ENCODE measurements at places on chromosomes 4 and X.

DNA sequence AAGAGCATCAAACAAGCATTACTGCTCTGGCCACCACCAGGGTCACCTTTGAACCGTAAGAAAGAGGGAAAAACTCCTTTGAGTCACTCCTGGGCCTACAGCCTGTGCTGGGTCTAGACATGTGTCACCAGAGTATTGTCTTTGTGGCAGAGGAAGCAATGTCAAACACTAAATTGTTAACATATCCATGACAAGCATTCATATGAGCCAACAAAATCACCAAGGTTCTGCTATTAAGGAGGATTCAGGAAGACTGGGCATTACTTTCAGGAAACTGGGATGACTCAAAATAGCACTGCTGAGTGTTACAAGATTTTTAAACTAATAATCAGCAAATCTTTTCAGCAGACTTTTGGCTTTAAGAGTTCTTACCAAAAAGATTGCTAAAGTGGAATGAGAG, 28.1 kb downstream of the LGI2 start:
- no peak for DNase-seq

DNA sequence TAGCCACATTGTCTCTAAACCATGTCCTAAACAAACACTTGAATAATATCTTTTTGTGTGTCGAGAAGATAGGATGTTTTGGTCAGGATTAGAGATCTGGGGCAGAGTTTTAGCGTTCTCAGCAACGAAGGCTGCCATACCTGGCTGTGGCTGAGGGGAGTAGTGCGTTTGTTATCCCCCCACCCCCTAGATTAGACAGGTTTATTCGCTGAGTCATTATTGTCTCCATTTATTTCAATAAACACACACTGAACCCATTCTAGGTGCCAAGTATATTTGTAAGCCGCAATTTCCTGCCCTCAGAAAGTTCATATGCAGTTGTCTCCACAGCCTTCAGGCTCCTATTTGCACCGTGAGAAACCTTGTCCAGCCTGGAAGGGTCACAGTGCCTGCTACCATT, 1684.8 kb upstream of the TENM3 start:
- DNase-seq, result no peak

DNA sequence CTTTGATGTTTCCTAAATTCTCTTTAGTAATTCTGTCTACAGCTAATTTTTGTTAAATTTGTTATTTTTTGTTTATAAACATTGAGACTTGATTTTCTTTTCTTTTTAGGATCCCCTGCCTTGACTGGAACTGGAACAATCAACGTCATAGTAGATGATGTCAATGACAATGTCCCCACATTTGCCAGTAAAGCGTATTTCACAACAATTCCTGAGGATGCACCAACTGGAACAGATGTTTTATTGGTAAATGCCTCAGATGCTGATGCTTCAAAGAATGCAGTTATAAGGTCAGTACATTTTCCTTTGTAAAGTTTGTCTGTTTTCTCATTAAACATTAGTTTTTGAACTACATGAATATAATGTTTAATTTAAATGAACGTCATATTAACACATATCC, 119.4 kb downstream of the FAT4 start:
- no peak for DNase-seq

DNA sequence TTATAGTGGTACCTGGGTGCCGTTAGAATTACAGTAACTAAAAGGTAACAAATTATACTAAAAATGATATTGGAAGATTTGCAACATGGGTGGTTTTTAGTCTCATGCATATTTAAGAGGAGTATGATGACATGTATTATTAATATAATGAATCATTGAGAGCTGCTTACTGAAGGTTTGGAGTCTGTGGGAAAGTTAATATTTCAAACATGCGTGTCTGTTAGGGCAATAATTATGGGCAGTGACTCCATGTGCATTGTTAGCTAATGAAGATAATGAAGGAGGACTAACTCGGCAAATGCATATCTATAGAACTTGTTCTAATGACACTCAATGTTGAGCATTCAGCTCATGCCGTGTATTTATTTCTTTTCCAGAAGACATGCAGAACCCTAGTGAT, 47.1 kb downstream of the MTHFD2L start:
- DNase-seq, result no peak

GRCh38 chr4:147056940-147057610, 111.4 kb upstream of the TTC29 start:
- no peak for DNase-seq

- DNase-seq, result no peak
These were observed 545.0 kb upstream of the TENM3 start for GRCh38 chr4:181698221-181698620.

DNA sequence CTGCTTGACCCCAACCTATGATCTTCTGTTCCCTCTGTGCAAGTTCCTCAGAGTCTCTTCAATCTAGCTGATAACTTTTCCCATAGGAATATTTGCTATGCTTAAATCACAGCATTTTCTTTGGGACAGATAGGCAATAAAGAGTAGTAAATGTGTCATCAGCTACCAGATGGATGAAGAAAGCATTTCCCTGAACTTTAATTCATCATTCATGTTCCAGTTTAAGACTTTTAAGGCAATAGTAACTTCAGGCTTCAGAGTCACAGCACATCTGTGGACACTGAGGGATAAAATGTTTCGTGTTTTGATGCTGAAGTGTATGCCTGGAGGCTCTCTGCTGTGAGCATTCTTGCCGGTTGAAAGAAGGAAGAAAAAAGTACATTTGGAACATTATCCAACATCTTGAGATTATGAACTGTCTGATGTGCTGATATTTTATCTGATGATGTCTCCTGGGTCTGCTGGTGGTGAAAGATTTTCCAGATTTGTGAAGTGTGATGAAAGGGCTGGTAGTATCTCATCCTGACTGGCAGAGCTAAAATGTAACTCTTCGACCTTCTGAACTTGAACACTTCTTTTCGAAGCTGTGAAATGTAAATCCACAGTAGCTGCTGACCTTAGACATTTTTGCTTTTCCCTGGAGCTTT, 133.7 kb downstream of the DCLK2 start:
- no peak for DNase-seq

DNA sequence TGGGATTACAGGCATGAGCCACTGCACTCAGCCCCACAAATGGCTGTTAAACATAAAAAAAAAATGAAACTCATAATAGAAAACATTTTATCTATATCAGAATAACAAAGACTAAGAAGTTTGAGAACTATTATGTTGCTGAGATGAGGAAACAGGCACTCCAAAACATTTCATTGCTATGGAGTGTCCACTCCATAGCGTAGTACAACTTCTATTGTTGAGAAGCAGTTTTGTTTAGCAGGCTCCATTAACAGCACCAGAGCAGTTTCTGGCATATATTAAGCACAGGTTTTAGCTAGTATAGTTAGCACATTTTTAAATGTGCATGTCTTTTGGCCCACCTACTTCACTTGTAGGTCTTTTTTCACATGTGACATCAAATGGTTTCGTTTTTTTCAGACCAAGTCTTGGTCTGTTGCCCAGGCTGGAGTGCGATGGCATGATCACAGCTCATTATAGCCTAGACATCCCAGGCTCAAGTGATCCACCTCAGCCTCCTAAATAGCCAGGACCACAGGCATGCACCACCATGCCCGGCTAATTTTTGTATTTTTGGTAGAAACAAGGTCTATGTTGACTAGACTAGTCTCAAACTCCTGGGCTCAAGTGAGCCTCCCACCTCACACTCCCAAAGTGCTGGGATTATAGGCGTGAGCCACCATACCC, 5.8 kb downstream of the HMGB2 start:
- DNase-seq, result no peak

DNA sequence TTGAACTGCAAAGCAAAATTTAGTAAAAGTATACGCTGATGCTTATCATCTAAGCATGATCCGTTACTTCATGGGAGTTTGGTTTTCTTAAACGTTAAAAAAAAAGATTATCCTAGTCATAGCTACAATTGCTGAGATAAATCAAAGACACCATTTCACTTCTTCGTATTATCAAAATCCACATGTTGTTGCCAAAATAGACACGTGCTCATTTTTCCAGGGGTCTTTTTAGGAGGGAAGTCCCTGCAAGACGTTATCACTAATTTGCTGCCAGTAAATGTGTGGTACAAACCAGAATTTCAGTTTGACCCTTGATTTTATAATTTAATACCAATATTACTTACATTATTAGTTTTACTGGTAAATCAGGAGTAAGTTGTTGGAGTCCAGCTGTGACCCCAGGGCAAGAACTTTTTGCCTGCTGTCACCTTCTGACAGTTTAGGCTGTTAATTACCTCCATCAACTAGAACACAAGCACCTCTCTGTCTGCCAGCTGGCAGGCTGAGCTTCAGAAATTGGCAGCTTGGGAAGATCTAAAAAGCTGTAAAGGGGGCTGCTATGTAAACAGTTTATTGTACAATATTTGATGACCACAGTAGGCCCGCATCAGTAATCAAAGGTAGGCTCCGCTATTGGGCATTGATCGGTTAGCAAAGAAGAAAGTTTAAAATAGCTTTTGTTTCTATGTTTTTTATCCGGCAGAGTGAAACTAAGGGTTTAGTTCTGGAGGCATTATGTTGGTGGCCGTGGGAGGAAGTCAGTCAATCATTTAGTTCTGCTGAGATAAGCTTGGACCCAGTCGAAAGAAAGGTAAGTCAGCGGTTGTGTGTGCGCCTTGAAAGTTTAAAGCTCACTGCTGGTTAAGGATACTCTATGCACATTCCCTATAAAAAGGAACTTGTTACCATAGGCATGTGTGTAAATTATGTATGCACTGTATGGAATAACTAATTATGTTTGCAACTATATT, 196.4 kb downstream of the FBXO8 start:
- no peak for DNase-seq

- DNase-seq, result no peak
These were observed 20.5 kb downstream of the AIFM1 start for GRCh38 chrX:130145123-130145522.

- no peak for DNase-seq
These were observed 277.4 kb downstream of the PAPSS1 start for GRCh38 chr4:107442538-107443111.

DNA sequence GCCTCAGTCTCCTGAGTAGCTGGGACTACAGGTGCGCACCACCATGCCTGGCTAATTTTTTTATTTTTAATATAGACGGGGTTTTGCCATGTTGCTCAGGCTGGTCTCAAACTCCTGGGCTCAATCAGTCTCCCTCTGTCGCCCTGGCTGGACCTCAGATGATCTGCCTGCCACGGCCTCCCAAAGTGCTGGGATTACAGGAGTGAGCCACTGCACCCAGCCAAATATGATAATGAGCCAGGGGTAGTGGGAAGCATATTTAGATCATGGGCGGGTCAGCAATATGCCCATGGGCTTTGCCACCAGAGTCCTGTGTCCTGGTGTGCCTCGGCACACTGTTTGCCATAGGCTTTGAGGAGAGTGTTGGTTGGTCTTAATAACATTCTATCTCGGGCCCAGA, 71.8 kb downstream of the FAM193A start:
- no peak for DNase-seq

- DNase-seq, result peak; percentile 2
These were observed 103.8 kb upstream of the QRFPR start for GRCh38 chr4:121484633-121485032.

- no peak for DNase-seq
These were observed 22.2 kb upstream of the CXXC4 start for GRCh38 chr4:104516884-104517283.

- no peak for DNase-seq
These were observed 5.8 kb downstream of the RXFP1 start for GRCh38 chr4:158527516-158527915.

DNA sequence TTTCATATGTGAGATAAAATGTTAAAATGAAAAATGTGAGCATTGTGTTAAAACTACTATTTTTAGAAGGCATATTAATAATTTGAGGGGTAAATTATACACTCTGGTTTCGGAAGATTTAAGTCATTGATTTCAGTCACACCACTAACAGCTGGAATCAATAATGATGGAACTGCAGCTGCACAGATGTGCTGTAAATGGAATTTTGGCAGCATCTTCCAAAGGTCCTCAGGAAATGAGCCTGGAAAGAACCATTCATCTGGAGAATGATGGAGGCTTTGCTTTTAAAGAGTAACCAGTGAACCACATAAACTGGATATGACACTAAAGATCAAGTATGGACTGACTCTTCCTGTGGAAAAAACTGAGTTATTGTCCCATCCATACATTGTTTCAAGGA, 759.0 kb upstream of the EPHA5 start:
- DNase-seq, result no peak

DNA sequence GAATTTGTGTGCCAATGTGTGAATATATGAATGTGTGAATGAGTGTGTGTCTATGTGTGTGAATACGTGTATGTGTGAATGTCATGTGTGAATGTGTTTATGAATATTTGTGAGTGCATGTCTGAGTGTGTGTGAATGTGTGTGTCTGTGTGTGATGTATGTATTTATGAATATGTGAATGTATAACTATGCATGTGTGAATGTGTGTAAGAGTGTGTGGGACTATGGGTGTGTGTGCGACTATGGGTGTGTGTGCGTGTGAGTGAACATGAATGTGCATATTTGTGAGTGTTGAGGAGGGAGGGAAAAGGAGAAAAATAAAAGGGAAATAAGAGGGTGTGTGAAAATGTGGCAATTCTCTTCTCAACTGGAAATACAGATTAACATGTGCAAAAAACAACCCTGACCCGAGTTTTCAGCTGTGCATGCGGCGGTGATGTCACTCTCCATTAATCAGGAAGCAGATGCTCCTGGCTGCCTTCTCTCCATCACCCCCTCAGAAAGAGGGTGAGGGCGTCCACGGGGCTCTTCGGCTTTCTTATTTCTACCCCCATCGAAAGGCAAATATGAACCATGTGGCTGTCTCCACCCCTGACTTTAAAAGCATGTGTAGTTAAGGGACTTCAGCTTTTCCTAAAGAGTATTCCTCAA, 219.8 kb downstream of the MAML3 start:
- DNase-seq, result peak; percentile 43

- DNase-seq, result no peak
These were observed 836.6 kb upstream of the PRKX start for GRCh38 chrX:4550018-4550417.

DNA sequence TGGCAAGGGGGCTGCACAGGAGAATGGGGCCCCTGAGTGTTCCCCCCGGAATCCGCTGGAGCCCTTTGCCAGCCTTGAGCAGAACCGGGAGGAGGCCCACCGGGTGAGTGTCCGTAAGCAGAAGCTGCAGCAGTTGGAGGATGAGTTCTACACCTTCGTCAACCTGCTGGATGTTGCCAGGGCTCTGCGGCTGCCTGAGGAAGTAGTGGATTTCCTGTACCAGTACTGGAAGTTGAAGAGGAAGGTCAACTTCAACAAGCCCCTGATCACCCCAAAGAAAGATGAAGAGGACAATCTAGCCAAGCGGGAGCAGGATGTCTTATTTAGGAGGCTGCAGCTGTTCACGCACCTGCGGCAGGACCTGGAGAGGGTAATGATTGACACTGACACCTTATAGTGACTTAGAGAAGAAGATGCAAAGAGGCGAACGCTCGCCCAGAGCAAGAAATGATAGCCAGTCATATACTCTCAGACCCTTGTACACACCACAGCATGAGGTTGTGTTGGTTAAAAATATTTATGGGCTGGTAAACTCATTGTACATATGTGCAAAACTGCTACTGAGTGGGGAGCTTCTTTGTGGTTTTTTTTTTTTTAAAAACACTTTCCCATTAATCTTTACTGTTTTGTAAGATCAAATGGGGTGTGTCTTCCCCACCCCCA, 52.5 kb downstream of the JADE1 start:
- DNase-seq, result no peak

- no peak for DNase-seq
These were observed 149.4 kb downstream of the NDST4 start for GRCh38 chr4:114964026-114964425.

- no peak for DNase-seq
These were observed 34.6 kb downstream of the BRCC3 start for GRCh38 chrX:155105919-155106318.

GRCh38 chrX:152276277-152276676, 137.9 kb upstream of the MAGEA10 start:
- DNase-seq, result no peak

- no peak for DNase-seq
These were observed 67.9 kb downstream of the GAB1 start for GRCh38 chr4:143404555-143404954.
